Sigmoid colon (tissue), 7 donors: ENCODE measurements at places on chromosomes 1 and 21. TPM values are rescaled to one million over a fixed set of nuclear protein-coding genes. Genes with fewer than 3 reads are reported as not detected.

TMEM63A gene
- polyA plus RNA-seq = 3.0 TPM

GRCh38 chr1:177872308-177872900 lies 97.5 kb downstream of the SEC16B start:
- no peak for DNase-seq

- DNase-seq = no peak
Measured at GRCh38 chr1:161962091-161962887, 61.4 kb downstream of the OLFML2B start.

GRCh38 chr21:38444691-38445090 lies 53.6 kb downstream of the ERG start:
- DNase-seq = no peak

OPRD1 gene
- under 0.01 TPM for polyA plus RNA-seq

FLG2 gene
- polyA plus RNA-seq = not detected

FAM72C gene
- not detected for polyA plus RNA-seq

DNA sequence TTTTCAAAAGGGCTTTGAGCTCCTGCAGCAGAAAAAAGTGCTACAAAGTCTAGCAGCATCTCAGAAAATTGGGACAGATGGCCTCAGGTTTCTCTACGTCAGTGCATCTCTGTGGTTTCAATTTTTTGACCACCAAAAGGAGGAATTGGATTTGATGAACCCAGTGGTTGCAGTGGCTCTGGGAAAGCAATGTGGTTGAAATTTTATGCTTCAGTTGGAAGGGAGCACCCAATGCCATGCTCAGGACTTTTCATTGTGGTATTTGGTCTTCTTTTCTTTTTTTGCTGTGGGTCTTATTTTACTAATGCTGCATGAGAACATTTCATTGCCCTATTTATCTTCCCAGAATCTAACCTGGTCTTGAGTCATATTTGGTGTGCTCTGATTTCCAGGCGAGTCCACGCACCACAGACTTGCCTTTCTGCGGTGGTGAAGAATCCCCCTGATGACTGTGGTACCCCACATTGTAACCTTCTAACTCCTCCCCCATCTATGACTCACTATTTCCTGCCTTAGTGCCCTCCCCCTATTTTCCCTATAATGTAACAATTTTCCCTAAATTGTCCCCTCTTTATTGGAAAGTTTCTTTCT lies 56.7 kb downstream of the S1PR1 start:
- no peak for DNase-seq

DNA sequence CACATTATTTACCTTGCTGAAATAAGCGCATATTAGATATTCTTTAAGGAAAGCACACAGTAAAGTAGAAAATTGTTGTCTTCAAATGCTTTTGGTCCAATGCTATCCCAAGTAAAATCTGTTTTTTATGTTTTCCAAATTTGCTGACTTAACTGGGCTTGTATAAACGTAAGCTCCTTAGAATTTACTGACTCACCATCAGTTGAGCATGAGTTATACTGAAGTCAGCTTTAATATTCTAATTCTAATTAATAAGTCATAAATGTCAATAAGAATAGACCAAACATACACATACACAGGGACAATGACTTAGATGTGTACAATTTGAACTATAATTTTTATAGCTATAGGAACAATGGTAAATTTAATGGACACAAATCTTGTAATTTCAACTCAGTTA lies 319.2 kb downstream of the TPR start:
- DNase-seq = no peak

DNA sequence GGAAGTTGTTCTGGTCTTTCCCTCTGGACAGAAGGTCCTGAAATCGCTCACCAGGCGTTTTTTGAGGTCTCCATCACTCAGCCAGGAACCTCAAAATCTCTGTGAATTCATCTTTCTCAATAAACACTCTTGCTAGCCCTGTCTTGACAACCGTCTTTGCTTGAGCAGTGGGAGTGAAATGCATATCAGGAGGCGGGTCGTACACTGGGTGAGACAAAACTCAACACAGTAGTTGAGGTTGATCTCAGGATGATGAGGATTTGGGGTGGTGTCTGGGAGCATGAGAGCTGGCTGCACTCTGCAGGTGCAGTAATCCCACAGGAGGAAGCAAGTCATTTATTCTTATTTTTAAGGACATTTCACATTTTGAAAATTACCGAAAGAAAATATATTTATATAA lies 1.9 kb downstream of the GPR25 start:
- peak; percentile 35 for DNase-seq

DNA sequence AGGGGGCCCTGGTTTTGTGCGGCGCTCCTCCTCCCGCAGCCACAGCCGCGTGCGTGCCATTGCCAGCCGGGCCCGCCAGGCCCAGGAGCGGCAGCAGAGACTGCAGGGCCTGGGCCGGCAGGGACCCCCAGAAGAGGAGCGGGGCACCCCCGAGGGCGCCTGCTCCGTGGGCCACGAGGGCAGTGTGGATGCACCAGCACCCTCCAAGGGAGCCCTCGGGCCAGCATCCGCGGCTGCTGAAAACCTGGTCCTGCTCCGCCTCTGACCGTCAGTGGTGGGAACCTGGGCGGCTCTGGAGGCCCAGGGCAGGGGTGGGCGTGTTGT lies 21.5 kb downstream of the PANK4 start:
- DNase-seq = no peak

DNA sequence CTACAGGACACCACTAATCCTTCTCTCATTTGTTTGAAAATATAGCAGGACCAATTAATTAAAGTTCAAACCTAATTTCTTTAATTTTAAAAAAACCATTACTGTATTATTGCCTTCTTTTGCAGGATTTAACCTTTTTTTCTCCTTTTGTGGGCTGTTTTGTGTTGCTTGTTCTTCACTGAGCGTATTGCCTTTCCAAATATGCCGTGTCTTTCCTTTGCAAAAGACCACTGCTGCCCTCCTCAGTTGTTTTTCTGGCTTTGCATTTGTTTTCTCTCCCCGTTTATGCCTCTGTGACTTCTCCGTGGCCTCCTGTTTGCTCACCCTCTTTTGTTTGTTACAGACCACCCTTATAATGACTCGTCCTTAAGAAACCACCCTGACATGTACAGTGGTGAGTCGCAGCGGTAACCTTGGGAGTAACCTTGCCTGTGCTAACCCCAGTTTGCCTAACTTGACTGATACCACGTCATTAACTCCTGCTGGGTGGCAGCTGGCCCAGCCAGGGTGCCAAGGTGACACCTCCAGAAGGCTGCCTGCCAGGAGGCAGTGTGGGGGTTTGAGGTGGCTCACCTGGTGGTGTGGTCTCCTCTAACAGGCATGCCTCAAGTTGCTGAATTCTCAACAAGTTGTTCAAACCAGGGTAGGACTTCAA lies 81.1 kb upstream of the CNTN2 start:
- DNase-seq = no peak

IRF6 gene
- polyA plus RNA-seq = 51.1 TPM

DNA sequence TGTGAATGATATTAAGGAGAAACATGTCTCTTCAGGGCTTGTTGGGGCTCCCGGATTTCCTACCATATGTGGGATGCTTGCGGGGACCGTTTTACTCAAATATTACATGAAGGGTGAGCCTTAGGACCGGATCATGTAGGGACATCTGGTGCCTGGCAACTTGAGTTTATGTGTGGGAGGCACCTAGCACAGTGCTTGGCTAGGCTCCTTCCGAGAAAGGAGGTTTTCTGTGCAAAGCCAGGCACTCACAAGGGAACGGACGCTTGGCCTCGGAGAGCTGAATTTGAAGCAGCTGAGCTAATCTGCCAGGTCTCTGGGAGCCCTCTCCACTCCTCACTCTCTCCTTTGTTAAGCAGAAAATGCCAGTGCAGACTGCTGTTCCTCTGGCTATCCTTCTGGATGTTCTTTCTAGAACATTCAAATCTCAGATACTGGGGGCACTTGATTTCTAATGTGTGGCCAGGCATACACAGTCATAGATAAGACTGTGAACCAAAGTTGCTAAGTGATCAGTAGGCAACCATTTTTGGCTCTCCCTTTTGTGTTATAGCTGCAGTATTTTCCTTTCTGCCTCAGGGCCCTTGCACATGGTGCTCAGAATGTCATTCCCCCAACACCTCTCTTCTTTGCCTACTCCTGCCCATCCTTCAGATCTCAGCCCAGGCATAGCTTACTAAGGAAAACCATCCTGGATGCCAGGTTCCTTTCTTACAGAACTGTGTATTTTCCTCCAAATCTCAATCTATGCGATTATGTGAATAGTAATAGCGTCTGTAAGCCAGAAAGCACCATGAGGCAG lies 216.6 kb upstream of the CSF3R start:
- no peak for DNase-seq

LAMTOR5 gene
- 249 TPM for polyA plus RNA-seq

DNA sequence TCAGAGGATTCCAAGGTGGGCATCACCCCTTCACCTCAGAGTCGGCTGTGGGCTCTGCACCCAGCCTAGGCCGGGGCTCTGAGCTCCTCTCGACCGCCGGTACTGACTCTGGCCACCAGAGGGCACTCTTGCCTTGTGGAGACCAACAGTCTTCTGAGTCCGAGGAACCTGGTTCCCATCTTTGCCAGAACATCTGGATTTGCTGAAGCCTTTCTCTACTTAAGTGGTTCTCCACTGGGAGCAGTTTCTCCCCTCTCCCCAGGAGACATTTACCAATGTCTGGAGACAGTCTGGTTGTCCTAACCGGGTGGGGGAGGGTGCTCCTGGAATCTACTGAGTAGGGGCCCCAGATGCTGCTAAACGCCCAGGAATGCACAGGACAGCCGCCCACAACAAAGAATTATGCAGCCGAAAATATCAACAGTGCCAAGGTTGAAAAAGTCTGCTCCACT lies 9.4 kb downstream of the ETV3L start:
- DNase-seq = peak; percentile 92

CYP4A11 gene
- not detected for polyA plus RNA-seq

GRCh38 chr1:153742411-153743142 lies 14.7 kb downstream of the INTS3 start:
- DNase-seq = no peak

DNA sequence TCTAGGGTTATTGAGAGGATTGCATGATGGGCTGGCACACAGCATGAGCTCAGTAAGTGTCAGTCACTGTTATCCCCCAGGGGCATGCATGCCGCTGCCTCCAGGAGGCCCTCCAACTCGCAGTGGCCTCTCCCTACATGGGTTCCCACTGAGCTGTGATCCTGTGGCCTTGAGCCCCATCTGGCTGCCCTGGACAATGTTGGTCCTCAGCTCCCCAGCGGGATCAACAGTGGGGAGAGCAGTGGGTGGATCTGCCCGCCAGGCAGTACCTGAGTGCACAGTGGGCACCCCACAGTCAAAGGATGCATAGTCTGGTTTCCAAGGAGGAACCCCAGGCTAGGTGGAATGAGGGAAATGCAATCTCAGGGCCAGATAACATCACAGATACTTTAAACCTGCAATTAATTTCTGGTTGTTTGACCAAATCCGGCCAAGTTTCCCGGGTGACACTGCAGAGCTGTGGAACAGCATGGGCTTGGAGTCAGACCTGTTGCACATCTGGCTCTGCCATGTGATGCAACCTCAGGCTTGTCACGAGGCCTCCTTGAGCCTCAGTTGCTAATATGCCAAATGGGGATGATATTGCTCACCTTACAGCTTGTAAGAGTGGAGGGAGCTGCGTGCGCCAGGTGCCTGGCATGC lies 9.3 kb downstream of the PADI3 start:
- DNase-seq = no peak

C1orf141 gene
- not detected for polyA plus RNA-seq

DNA sequence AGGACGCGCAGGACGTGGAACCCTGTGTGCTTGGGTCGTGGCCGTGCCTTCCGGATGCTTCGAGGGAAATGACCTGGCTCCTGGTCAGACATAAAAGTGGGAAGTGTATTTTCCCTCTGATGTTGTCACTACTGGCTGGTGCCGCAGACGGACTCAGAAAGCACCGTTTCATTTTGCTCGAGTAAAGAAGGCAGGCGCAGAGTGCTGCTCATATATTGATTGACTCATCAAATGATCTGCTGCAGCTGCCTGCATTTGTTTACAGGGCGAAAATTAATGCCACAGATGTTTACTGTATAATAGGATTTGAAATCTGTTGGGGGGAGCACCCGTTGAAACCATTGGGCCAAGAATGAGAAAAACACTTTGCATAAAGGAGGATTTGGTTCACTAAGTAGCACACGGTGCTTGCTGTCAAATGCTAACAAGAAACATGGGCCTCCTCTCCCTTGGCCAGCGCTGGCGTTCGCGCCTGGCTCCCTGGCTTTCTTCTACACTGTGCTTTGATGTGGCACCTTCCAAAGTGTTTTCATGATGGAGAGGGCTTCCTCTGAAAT lies 365.5 kb downstream of the CAMTA1 start:
- DNase-seq = no peak
